ENCODE measurements at places on chromosomes 5 and 9.

- peak; percentile 60 for DNase-seq
These were observed 185.9 kb downstream of the MSX2 start for GRCh38 chr5:174910245-174910737.

DNA sequence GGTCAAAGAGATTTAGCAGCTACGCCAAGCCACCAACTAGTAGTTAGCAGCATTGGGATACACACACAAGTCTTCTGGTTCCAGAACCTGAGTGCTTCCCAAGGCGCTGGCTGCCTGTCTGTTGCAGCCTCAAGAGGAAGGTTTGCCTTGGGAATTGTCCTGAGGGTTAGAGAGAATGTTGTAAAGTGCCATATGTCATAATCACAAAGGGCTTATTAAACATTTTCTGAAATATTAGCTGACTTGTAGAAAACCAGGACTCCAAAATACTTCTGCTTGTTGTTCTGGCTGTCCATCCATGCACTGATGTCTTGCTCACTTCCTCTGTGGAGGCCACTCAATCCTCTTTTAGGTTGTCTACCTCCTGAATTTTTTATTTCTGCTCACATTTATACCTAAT is 46.3 kb downstream of the SLC36A1 start:
- DNase-seq = no peak

DNA sequence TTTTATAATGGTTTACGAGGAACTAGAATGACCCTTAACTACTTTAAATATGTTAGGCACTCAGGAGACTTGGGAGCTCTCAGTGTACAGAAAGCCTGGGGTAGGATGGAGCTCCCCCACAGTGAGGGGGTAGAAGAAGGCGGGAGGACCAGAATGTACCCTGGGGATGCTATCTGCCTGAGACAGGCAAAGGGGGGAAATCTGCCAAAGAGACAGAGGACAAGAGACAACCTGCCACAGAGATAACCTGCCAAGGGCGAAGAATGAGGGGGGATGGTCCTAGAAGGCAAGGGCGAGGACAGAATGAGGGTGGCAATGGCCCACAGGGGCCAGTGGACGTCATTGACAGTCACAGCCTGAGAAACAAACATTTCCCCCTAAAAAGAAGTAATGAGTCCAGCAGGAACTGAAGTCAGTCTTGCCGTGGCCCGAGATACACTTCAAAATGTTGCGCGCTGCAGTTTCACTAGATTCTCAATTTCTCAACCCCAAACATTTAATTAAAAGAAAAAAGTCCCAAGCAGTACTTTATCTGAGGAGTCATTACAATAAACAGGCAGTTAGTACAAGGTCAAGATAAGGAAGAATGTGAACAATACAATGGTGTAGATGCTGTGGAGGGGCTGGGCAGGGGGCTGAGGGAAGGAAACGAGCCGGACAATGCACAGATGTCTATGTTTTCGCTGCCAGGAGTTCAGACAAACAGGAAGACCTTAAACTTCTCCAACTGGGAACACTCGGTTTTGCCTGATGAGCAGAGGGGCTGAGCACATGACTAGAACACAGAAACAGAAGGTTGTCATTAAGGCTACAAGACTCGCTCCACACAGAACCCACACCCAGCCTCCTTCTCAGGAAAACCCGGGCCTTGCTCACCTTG is 125.0 kb downstream of the LHFPL2 start:
- peak; percentile 68 for DNase-seq

DNA sequence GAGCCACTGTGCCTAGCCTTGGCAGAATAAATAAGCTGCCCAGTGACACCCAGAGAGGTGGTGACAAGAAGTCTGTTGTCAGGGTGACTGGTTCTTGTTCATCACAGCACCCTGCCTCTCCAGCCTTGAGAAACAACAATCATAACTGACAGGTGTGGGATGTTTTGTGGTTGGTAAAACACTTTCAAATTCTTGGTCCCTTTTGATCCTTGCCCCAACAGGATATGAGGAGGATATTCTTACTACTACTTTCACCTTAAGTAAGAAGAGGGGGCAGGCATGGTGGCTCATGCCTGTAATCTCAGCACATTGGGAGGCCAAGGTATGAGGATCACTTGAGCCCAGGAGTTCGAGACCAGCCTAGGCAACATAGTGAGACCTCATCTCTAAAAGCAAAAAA is 14.2 kb upstream of the FRRS1L start:
- no peak for DNase-seq

DNA sequence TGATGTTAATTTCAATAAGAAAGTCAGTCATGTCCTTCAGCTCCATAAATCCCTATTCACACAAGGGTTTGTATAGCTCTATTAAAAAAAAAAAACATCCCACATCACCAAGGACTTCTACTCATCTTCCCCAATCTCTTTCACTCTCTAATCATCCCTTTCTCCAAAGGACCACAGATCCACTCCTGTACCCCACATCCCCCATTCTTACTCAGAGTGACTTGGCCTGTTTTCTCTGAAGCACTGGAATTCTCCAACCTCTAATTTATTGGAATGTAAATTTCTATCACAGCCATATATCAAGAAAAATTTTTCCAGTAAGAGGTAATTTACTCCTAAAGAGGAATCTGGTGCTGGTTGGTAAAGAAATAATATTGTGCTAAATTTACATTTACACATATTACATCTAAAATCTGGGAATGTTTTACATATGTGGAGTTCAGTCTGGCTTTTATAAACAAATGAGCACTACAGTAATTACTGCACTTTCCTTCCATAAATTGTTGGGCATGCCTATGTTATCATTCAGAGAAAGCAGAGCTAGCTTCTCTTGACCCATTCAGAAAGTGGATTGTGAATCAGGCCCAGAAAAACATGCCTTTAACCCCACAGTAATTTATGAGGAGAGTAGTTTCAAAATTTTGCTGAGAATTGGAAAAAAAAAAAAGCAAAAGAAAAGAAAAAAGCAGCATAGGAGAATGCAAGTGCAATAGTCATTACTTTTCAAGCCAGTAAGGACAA is 399.5 kb upstream of the TNC start:
- DNase-seq = no peak

GRCh38 chr9:76868897-76869296 is 37.0 kb downstream of the PRUNE2 start:
- no peak for DNase-seq

DNA sequence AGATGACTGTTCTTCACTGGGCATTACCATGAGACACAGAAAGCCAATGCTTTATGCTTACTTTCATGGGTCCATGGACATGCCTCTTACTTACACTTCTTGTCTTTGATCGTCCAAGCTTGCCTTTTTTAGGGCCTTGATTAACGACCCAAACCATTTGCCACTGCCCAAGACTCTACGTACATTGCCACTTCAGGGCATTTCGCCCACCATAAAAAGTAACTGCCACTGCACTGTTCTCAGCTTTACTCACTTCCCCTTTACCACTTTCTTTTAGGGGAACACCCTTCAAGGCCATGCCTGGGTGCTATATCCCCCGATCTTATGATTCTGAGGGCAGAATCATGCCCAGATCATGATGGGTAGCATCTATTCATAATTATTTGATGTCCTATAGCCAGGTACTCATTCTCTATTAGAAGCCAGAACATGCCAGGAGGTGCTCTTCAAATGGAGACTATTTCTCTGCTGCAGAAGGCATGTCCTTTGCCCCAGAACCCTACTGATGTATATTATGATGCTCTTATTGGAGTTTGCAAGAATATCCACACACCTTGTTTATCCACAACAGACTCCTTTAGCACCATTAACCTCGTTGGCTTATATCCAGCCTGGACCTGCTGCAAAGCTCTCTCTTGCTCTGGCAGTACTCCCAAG is 64.1 kb upstream of the RAD23B start:
- no peak for DNase-seq

DNA sequence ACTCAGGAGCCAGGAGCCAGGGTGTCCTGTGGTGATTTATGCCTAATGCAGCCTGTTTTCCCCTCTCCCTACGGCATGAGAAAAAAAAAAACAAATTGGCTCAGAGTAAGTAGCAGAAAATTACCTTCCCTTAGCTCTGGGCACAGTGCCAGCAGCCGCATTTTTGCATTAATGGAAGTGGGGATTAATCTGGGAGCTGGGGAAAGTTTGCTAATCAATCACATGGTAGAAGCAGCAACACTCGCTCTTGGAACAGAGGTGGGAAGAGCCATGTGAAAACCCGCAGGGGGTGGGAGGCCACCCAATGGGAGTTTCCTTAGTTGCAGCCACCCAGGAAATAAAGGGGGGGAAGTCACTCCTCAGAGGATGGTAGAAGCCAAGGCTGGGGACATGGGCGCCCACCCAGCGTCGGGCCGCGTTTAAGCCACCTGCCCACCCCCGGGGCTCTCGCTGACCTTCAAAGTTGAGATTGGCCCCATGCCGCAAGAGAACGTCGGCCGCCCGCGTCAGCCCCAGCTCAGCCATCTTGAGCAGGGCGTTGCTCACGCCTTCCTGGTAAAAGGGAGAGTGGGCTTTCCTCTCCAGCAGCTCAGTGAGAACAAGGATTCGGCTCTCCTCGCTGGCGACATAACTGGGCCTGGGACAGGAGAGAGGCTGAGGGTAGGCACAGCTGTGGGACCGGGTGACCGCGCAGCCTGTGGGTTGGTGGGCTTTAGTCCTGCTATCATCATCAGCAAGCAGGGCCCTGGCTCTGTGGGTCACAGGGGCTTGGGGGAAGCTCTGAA is 1.7 kb downstream of the ASB6 start:
- DNase-seq = peak; percentile 45

- no peak for DNase-seq
These were observed 129.2 kb upstream of the FST start for GRCh38 chr5:53350991-53351770.

DNA sequence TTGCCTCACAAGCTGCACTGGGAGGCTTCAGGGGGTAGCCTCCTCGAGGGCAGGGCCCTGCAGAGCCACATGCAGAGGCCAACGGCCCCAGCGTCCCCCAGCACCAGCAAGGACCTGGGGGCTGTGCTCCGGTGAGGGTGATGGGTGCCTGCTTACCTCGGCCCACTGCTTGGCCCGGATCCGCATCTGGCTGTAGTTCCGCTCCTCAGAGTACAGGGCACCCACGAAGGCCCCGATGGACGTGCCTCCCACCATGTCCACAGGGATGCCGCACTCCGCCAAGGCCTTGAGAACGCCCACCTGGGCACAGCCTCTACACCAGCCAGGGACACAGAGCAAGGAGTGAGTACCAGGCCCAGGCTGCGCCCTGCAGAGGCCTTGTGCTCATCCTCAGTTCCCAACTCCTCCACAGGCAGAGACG is 8.0 kb upstream of the NSMF start:
- DNase-seq = no peak

DNA sequence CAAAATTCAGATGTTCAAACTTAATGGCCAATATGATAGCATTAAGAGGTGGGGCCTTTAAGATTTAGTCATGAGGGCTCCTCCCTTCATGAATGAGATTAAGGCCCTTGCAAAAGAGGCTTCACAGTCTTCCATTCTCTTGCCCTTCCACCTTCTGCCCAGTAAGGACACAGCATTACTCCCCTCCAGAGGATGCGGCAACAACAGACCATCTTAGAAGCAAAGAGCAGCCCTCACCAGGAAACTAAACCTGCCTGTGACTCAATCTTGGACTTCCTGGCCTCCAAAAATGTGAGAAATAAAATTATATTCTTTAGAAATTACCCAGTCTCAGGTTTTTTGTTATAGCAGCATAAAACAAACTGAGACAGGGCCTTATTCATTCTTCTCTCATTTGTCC is 8.2 kb downstream of the AP3B1 start:
- DNase-seq = no peak

DNA sequence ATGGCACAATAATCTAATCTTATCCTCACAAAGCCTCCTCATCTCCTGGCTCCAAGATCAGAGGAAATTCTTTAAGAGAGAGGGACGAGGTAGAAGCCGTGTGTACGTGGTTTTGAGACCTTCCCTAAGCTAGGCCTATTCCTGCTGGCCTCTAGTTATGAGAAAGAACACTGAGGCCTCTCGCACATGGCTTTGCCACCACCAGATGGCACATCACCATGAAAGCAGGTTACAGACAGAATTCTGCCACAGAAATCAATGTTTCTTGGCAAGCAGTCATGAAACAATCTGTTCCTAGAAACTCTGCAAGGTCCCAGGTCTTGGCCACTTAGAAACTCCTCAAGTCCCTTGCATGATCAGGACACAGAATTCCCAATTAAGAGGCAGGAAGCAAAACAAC is 268.2 kb upstream of the TAS2R1 start:
- DNase-seq = peak; percentile 74

DNA sequence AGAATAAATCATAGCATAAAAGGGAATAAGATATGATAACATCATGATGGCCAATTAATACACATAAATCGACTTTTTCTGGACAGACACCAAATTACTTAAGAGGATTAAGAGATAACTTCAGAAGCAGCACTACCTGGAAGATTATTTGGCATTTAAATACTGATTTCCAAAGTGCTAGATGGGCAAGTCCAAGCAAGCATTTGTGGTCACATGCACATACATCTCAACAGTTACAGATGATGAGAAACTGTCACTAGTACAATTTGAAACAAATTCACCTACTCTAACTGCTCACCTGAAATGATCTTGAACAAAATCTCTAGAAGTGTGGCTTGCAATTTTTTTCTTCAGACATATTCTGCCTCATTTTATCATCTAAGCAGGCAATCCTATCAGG is 26.8 kb upstream of the RASGEF1C start:
- no peak for DNase-seq

DNA sequence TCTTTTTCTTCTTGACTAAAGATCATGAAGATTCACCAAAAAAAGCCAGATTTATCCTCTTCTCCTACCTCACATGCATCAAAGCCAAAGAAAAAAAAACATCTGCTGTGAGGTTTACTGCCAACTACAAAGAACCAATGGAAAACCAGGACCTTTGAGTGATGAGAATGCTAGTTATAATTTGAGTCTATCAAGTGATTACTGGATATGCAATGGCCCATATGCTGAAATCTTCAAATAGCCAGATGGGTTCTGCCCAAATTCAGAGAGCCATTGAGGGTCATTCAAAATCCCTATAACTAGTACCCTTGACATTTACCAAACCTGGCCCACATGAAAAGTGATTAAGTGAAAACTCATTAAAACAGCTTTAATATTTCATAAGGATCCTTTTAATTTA is 78.4 kb upstream of the ACO1 start:
- DNase-seq = no peak

- DNase-seq = no peak
These were observed 750.0 kb upstream of the ZNF608 start for GRCh38 chr5:125496393-125496792.

DNA sequence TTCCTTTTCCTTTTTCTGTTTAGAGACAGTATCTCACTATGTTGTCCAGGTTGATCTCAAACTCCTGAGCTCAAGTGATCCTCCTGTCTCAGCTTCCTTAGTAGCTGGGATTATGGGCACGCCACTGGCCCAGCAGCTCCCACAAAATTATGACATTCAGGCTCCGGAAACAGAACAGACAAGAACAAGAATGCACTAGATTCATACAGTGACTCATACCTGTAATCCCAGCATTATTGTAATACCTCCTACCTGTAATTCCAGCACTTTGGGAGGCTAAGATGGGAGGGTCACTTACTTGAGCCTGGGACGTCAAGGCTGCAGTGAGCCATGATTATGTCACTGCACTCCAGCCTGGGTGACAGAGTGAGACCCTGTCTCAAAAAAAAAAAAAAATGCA is 26.7 kb upstream of the B4GALT1 start:
- DNase-seq = no peak

- DNase-seq = peak; percentile 55
These were observed 31.7 kb downstream of the ZDHHC21 start for GRCh38 chr9:14661421-14662059.
